Uterus (tissue), 4 donors: ENCODE measurements at places on chromosomes 11 and 22. TPM values are rescaled to one million over a fixed set of nuclear protein-coding genes. Genes with fewer than 3 reads are reported as not detected.
A peak's percentile ranks its signal among the peaks of the same experiment; 100 is the strongest.

DNA sequence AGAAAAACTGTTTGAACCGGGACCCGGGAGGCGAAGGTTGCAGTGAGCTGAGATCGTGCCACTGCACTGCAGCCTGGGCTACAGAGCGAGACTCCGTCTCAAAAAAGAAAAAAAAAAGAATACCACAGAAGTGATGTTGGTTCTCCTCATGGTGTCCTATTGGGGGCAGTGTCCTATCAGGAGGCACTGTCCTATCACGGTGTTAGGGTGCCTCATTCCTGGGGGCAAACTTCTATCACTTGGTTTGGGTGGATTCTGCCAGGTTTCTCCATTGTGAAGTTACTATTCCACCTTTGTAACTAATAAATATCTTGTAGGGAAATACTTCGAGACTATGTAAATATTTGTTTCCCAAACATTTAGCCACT is 19.6 kb downstream of the PRR14L start:
- H3K27me3 ChIP-seq: no peaks in the 10 kb centered on the region
- DNase-seq: no peak
- H3K36me3 ChIP-seq: no peaks in the 10 kb centered on the region
- no peak overlapping the region for H3K27ac ChIP-seq
- H3K4me3 ChIP-seq: no peak overlapping the region

DNA sequence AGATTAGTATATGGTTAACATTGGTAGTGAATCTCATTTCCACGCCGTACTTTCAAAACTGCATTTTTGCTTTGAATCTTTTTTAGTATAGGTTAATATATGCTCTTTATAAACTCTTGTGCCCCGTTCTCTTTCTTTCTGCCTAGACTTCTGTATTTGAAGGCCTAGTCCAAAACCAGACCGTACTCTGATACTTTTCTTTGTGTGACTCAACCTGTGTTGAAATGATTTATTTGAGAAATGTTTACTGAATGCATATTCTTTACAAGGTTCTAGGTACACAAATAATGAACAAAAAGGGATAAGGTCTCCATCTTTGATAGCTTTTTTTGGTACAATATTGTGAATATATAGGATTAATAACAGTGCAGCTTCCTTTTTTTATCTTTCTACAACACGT is 68.3 kb downstream of the HIPK3 start:
- no peak for DNase-seq
- H3K36me3 ChIP-seq: no peaks in the 10 kb centered on the region
- H3K4me1 ChIP-seq: no peaks in the 10 kb centered on the region
- no peaks in the 10 kb centered on the region for H3K27me3 ChIP-seq
- H3K4me3 ChIP-seq: no peak overlapping the region
- H3K27ac ChIP-seq: no peak overlapping the region

GRCh38 chr22:17990942-17991341 is 33.4 kb downstream of the MICAL3 start:
- no peaks in the 10 kb centered on the region for H3K4me1 ChIP-seq
- no peaks in the 10 kb centered on the region for H3K36me3 ChIP-seq
- H3K27ac ChIP-seq: no peak overlapping the region
- no peak for DNase-seq
- no peaks in the 10 kb centered on the region for H3K27me3 ChIP-seq

DNA sequence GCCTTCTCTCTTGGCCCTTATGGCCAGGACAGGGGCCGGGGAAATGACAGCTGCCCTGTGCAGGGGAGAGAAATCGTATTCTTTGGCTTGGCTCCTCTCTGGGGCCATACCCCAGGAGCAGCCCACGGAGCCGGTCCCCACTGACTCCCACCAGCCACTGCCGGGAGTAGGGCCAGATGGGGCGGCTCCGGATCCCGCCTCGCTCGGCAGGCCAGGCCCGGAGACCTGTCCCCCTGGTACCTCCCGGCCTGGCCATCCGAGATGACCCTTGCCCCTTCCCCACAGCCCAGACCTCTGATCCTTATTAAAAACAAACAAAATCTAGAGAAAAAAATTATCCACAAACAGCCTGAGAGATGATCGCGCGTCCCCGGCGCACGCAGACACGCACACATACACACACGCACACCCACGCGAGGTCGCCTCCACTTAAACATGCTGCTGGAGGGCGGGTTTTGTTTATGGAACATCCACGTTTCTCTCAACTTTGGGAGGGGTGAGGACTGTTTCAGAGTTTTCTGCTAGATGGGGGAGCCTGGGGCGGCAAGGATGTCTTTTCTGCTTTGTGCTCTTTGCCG is 59.1 kb downstream of the IGLL1 start:
- peak overlapping the region; percentile 88 for H3K27ac ChIP-seq
- H3K27me3 ChIP-seq: no peaks in the 10 kb centered on the region
- H3K36me3 ChIP-seq: no peaks in the 10 kb centered on the region
- H3K4me3 ChIP-seq: peak overlapping the region; percentile 36
- no peak for DNase-seq

The CALCB gene
- total RNA-seq: not detected

The MRE11 gene
- 24.6 TPM for total RNA-seq

DNA sequence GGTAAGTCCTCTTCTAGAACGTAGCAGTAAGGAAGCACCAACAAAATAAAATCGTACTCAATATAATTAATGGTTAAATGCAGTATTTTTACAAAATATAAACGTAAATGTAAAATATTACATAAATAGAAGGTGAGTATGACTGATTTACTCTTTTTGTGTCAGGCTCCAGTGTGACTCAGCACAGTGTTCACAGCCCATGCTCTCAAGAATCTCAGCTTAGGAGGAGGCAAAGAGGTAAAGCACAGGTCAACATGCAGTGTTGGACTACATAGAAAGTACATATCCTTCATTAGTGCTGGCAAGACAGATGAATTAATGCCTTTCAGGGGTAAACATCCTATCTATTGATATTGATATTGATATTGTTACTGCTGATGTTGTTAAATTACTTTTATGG is 2050.6 kb upstream of the RAG2 start:
- no peak for DNase-seq
- H3K4me1 ChIP-seq: no peaks in the 10 kb centered on the region
- no peak overlapping the region for H3K27ac ChIP-seq

The MYEOV gene
- not detected for total RNA-seq

GRCh38 chr11:46682773-46683752 is 17.4 kb downstream of the ARHGAP1 start:
- no peaks in the 10 kb centered on the region for H3K27me3 ChIP-seq
- H3K4me1 ChIP-seq: peaks cover 3% of the 10 kb centered on the region
- H3K27ac ChIP-seq: peak overlapping the region; percentile 64
- DNase-seq: no peak

DNA sequence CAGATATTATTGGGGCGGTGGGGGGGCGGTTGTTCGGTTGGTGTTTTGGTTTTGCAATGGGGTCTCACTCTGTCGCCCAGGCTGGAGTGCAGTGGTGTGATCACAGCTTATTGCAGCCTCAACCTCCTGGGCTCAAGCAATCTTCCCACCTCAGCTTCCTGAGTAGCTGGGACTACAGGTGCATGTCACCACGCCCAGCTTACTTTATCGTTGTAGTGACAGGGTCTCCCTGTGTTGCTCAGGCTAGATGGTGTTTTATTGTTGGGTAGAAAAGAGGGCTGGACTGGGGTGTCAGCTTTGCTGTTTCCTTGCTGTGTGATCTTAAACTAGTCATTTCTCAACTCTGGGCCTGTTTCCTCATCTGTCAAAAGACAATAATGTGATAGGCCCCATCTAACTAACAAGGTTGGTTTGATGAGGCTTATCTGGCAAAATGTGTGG is 17.5 kb upstream of the MYH9 start:
- no peak overlapping the region for H3K4me3 ChIP-seq
- H3K27me3 ChIP-seq: no peaks in the 10 kb centered on the region
- DNase-seq: no peak
- H3K4me1 ChIP-seq: no peaks in the 10 kb centered on the region
- H3K27ac ChIP-seq: no peak overlapping the region

- H3K4me1 ChIP-seq: no peaks in the 10 kb centered on the region
- peaks cover 4% of the 10 kb centered on the region for H3K27me3 ChIP-seq
- no peak for DNase-seq
- H3K4me3 ChIP-seq: no peak overlapping the region
- H3K36me3 ChIP-seq: no peaks in the 10 kb centered on the region
Observed at GRCh38 chr22:47374273-47374771, 611.9 kb downstream of the TBC1D22A start.

The FJX1 gene
- 48.5 TPM for total RNA-seq

The KRTAP5-8 gene
- 0.64 TPM for total RNA-seq

DNA sequence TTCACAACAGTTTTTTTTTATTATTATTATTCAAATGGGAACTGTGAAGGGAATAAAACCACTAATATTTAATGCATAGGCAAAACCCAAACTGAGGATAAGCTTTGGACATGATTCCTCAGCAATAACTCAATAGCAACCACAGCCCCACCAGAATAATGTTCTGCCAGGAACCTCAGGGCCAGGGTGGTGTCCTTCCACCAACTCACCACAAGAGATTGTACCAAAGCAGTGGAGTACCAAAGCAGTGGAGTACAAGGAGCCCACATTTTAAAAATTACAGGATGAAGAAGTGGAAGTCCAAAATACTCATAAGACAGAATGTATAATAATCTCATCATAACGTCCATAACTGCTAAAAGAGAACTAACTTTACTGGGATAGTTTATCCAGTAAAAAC is 32.5 kb upstream of the FZD4 start:
- H3K4me3 ChIP-seq: no peak overlapping the region
- DNase-seq: no peak
- H3K27me3 ChIP-seq: no peaks in the 10 kb centered on the region
- no peaks in the 10 kb centered on the region for H3K4me1 ChIP-seq

The TLCD5 gene
- total RNA-seq: 0.51 TPM

- no peaks in the 10 kb centered on the region for H3K27me3 ChIP-seq
- H3K4me1 ChIP-seq: peaks cover 34% of the 10 kb centered on the region
- peak overlapping the region; percentile 72 for H3K27ac ChIP-seq
- H3K4me3 ChIP-seq: no peak overlapping the region
- no peak for DNase-seq
- H3K36me3 ChIP-seq: no peaks in the 10 kb centered on the region
Observed at GRCh38 chr11:8060801-8061554, 20.0 kb upstream of the TUB start.

DNA sequence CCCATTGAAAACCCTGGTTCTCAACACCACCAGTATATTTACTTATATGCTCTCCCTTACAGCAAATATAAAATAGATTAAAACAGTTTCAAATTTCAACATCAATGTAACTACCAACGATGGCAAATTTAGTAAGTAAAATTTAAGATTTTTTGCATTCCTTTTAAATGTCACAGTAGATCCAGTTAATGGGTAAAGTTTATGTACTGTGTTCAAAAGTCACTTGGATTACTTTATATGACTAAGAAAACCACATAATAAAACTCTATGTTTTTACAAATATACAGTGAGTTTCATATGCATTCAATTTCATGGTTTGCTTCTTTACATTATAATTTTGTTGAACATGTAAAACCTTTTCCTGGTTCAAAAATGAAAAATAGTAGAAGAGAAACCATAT is 364.6 kb downstream of the AASDHPPT start:
- H3K27me3 ChIP-seq: no peaks in the 10 kb centered on the region
- no peak overlapping the region for H3K27ac ChIP-seq
- no peak for DNase-seq
- H3K36me3 ChIP-seq: no peaks in the 10 kb centered on the region
- no peaks in the 10 kb centered on the region for H3K4me1 ChIP-seq

DNA sequence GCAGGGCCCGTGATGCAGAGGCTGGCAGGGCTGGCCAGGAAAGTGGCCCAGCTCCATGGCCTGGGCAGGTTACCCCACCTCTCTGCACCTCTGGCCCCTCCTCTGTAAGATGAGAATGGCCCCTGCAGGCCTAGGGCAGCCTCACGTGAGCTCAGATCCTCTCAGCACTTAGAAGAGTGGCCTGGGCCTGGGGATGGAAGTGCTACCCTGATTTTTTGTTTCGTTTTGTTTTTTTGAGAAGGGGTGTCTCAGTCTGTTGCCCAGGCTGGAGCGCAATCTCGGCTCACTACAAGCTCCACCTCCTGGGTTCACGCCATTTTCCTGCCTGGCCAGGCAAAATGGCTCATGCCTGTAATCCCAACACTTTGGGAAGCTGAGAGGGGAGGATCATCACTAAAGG is 982 bp downstream of the APOBEC3H start:
- no peak for DNase-seq
- no peaks in the 10 kb centered on the region for H3K27me3 ChIP-seq
- H3K4me1 ChIP-seq: no peaks in the 10 kb centered on the region

DNA sequence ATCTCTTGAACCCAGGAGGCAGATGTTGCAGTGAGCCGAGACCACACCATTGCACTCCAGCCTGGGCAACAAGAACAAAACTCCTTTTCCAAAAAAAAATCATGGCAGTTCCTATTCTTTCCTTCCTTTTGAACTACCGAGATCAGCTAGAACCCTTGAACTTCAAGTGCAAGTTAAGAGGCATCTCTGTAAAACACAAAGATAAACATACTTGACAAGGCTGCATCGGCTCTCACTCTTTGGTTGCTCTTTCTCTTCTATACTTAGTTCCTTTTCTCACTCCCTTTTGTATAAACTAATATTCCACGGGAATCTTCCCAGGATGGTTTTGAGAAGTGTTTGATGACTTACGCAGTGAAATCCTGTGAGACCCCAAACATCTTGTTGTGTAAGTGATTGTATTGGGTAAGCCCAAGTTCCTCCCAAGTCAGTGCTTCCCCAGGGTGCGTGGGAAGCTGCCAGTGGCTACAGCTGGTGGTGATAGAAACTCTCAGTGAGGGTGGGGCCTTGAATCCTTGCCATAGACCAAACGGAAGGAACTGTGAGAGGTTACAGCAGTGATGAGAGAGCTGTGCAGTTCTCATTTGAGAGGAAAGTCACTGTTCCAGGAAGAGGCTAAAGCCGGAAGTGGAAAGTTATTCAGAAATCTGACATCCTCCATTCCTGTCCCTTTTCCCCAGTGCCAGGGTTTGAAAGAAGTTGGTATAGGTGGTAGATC is 24.1 kb upstream of the CDC42EP2 start:
- H3K4me3 ChIP-seq: no peak overlapping the region
- no peaks in the 10 kb centered on the region for H3K27me3 ChIP-seq
- no peaks in the 10 kb centered on the region for H3K36me3 ChIP-seq
- DNase-seq: peak; percentile 94
- H3K4me1 ChIP-seq: peaks cover 28% of the 10 kb centered on the region
